ENCODE measurements at places on chromosomes 12 and 14.
A peak's percentile ranks its signal among the peaks of the same experiment; 100 is the strongest.

DNA sequence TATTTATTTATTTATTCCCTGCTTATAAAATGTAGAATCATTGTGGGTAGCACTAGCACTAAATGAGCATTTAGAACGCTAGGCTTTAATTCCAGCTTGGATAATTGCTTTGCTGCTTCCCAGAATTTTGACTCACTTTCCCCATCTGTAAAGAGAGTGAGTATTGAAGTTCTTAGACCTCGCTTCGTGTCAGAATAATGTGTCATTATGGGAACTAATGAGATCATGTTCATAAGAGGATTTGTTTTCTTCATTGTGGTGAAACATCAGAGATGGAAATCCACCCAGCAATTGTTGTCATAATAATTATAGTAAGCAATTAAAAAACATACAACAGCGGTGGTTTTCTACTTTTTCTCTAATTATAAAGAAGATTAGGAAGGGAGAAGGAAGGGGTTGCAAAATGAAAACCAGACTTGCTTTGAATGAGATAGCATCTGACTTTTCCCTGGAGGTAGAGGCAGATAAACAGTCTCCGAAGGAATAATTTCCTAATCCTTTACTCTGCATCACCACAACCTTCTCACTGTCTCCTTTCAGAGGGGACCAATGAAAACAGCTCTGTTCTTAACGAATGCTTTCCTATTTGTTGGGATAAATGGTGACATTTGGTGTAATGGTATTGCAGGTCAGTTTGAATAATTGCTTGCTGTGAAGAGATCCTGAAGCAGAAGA is 86.8 kb upstream of the ARHGAP5 start:
- DNase-seq: peak; percentile 56

GRCh38 chr14:82412545-82412944 is 878.9 kb upstream of the SEL1L start:
- DNase-seq: no peak

GRCh38 chr14:69483765-69484443 is 624 bp upstream of the PLEKHD1 start:
- DNase-seq: peak; percentile 21

DNA sequence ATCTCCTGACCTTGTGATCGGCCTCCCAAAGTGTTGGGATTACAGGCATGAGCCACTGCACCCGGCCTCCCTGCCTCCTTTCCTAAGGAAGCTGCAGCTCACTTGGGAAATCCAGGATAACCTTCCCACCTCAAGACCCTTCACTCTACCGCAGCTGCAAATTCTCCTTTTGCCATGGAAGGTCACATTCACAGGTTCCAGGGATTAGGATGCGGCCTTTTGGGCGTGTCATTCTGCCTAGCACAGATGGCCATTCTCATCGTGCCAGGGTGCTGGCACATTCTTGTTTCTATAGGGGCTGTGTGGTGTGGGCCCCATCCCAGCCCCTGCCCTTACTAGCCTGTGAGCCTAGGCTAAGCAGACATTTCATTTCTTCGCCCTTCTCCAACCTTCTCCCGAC is 219.9 kb downstream of the CHST11 start:
- DNase-seq: no peak

DNA sequence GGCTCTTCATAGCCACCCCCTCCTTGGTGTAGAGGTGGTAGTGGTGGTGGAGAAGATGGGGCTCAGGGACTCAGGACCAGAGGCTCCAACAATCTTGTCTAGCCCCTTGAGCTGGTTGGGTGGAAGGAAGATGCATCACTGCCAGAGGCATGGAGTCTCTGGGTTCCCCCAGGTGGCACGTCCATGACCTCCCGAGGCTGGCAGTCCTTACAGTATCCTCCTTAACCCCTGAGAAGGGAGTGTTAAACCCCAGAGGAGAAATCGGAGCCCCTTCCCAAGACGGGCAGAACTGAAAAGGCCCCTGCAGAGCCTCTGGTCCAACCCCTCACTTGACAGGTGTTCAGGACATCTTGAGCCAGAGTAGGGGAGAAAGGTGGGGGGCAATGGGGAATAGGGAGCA is 9.1 kb downstream of the KRT83 start:
- DNase-seq: no peak

- DNase-seq: no peak
These were observed 3.5 kb downstream of the KRT3 start for GRCh38 chr12:52792185-52793029.

GRCh38 chr14:68246786-68247105 is 427.2 kb downstream of the RAD51B start:
- DNase-seq: no peak

GRCh38 chr14:91159906-91160305 is 46.0 kb downstream of the DGLUCY start:
- DNase-seq: no peak

DNA sequence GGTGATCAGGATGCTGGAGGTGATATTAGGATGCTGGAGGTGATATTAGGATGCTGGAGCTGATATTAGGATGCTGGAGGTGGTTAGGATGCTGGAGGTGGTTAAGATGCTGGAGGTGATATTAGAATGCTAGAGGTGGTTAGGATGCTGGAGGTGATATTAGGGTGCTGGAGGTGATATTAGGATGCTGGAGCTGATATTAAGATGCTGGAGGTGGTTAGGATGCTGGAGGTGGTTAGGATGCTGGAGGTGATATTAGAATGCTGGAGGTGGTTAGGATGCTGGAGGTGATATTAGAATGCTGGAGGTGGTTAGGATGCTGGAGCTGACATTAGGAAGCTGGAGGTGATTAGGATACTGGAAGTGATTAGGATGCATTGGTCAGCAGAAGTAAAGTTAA is 101.4 kb downstream of the CALM1 start:
- no peak for DNase-seq

DNA sequence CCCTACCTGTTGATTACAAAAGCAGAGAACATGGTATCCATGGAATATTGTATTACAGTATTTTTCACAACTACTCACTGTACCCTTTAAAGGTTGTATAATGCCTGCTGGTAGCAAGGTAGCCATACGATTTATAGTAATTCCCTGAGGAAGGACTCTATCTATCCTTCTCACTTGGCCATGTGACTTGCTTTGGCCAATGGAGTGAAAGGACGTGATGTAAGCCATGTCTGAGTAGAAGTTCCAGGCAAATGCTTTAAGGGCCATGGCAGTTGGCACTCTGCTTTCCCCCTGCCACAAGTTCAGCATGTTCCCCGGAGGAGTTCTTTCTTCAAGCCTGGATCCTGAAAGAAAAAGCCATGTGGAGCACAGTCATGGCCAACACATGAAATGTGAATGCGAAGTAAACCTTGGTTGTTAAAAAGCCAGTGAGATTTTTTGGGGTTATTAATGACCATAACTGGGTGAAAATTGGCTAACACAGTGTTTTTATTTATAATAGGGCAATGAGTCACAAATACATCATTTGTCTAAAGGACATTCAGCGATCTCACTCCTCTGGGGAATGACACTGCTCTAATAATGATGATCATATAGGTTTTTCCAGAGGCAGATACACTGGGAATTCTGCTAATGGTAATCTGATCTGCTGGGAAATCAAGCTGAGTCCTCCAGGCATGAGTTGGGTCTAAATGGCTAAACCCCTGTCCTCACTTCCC is 67.4 kb upstream of the SLC38A2 start:
- no peak for DNase-seq

DNA sequence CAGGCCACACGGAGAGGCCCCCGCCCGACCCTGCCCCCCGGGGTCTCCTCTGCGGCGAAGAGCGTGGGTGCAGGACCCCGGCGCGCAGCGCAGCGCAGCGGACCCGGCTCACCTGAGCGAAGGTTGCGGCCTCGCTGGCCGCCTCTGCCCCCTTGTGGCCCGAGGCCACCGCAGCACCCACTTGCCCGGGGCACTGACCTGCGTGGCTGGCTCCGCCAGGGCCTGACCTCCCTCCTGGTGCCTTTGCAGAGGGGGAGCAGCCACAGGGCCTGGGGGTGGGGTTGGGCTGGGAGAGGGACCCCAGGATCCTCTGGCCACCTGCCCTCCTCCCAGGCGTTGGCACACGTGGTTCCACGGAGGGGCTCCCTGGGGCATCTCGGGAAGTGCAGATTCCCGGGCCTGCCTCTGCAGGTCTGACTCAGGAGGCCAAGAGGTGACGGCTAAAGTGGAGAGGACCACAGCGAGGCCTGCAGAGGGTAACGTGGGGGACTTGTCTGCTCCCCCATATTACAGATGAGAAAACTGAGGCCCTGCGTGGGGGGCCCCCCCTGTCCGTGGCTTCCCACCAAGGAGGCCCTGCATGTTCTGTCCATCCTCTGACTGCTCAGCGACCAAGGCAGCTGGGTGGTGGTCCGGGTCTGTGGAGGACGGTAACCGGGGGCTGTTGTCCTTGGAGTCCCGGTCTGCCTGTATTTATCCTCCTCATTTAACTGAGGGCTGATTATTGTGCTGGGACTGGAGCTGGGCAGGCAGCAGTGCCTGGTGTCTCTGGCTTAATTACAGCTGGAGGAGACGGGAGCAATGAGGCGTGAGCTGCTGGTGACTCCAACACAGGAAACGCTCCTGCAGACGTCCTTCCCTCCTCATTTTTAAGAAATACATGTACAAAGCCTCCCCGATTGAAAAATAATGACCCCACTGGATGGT is 67.9 kb upstream of the BEGAIN start:
- DNase-seq: no peak

GRCh38 chr14:48725051-48725734 is 861.0 kb downstream of the RPS29 start:
- DNase-seq: no peak

DNA sequence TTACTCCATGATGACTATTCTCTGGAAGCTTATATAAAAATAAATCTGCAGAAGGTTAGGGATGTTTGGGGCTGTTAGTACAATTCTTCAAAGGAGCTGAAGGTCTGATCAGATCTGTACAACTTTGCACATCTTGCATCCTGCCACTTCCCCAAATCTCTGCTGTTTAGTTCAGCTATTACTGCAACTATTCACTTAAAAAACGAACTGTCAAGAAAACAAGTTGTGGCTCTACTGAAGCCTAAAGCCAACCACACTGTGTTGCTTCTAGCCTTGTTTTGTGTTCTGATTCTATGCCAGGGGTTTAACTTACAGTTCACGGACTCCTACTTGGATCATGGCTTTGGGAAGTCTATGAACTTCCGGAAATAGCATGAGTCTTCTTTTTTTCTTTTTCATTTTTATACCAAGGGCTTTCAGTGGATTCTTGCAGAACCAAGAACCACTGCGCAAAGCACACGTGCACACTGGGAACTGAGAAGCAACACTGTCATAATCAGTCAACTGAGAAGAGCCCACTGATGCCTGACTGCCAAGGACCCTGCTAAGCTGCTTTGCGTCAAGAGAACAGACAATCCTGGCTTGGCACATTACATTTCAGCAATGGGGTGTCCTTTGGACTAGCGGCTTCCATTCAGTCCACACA is 66.3 kb upstream of the EEA1 start:
- no peak for DNase-seq

DNA sequence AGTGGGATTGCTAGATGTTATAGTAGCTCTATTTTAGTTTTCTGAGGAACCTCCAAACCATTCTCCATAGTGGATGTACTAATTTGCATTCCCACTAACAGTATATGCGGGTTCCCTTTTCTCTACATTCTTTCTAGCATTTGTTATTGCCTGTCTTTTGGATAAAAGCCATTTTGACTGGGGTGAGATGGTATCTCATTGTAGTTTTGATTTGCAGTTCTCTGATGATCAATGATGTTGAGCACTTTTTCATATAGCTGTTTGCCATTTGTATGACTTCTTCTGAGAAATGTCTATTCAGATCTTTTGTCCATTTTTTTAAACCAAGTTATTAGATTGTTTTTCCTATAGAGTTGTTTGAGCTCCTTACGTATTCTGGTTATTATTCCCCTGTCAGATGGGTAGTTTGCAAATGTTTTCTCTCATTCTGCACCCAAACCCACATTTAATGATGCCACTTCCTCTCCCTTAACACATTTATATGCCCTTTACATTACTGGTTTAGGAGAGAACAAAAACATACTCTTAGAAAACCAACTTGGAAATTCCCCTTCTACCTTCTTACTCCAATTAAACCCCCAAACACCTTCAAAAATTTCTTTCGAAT is 48.2 kb downstream of the NELL2 start:
- no peak for DNase-seq

Measured in SK-N-DZ (cell line).